ENCODE measurements at places on chromosomes 3 and 15.
A peak's percentile ranks its signal among the peaks of the same experiment; 100 is the strongest.

GRCh38 chr3:126371096-126371705, 14.0 kb upstream of the KLF15 start:
- H3K27ac ChIP-seq = no peak overlapping the region
- no peaks in the 10 kb centered on the region for H3K36me3 ChIP-seq
- peaks cover 14% of the 10 kb centered on the region for H3K4me1 ChIP-seq
- H3K27me3 ChIP-seq = no peaks in the 10 kb centered on the region

DNA sequence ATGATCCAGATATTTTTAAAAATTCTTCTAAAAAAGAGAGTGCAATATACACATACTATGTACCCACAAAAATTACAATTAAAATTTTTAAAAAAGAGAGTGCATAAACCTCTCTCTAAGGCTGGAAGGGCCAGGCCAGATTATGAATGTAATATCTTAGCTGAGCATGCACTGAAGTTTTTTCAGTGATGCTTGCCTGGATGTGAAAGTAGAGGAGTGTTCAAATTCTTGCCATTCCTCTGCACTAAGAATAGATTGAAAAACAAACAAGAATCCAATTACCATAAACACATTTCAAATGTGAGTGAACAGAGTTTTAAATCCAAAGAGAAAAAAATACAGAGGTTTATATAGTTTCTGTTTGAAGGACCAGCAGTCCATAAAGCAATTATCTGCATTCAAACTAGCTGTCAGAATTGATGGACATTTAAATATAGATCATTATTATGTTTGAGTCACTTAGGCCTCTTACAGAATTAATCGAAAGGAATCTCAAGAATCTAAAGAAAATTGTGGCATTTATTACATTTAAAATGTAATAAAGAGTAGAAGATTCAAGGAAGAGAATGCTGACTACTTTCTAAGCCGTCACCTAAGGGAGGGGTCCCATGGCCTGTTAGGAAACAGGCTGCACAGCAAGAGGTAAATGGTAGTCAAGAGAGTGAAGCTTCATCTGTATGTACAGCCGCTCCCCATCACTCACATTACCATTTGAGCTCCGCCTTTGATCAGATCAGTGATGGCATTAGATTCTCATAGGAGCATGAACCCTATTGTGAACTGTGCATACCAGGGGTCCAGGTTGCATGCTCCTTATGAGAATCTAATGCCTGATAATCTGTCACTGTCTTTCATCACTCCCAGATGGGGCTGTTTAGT, 159.3 kb upstream of the MDFIC2 start:
- no peaks in the 10 kb centered on the region for H3K4me1 ChIP-seq
- DNase-seq = no peak
- no peaks in the 10 kb centered on the region for H3K27me3 ChIP-seq
- no peak overlapping the region for H3K4me3 ChIP-seq

GRCh38 chr15:63080634-63081250, 38.2 kb downstream of the TPM1 start:
- H3K27ac ChIP-seq = no peak overlapping the region
- no peak overlapping the region for H3K4me3 ChIP-seq
- DNase-seq = no peak
- H3K27me3 ChIP-seq = no peaks in the 10 kb centered on the region
- H3K4me1 ChIP-seq = no peaks in the 10 kb centered on the region

DNA sequence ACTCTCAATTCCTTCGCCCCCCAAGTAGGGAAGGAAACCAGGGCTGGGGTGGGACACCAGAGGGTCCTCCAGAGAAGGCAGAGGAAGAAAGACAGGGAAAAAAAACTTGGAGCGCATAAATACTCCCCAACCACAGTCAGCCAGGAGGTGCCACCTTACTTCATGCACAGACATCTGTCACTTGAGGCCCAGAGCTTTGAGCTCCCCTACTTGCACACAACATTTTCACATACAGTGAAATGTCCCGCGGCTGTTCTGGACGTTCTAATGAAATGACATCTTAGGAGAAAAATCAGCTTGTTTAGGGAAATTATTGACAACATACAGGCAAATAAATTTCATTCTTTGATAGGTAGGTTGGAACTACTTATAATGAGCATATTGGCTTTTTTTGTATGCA, 113.0 kb downstream of the LIPC start:
- peaks cover 12% of the 10 kb centered on the region for H3K4me1 ChIP-seq
- H3K36me3 ChIP-seq = peaks cover 16% of the 10 kb centered on the region
- no peak for DNase-seq
- no peak overlapping the region for H3K27ac ChIP-seq

GRCh38 chr15:100266166-100266565, 75.6 kb downstream of the ADAMTS17 start:
- H3K4me3 ChIP-seq = no peak overlapping the region
- H3K4me1 ChIP-seq = no peaks in the 10 kb centered on the region
- no peak for DNase-seq
- H3K27ac ChIP-seq = no peak overlapping the region
- H3K27me3 ChIP-seq = no peaks in the 10 kb centered on the region

DNA sequence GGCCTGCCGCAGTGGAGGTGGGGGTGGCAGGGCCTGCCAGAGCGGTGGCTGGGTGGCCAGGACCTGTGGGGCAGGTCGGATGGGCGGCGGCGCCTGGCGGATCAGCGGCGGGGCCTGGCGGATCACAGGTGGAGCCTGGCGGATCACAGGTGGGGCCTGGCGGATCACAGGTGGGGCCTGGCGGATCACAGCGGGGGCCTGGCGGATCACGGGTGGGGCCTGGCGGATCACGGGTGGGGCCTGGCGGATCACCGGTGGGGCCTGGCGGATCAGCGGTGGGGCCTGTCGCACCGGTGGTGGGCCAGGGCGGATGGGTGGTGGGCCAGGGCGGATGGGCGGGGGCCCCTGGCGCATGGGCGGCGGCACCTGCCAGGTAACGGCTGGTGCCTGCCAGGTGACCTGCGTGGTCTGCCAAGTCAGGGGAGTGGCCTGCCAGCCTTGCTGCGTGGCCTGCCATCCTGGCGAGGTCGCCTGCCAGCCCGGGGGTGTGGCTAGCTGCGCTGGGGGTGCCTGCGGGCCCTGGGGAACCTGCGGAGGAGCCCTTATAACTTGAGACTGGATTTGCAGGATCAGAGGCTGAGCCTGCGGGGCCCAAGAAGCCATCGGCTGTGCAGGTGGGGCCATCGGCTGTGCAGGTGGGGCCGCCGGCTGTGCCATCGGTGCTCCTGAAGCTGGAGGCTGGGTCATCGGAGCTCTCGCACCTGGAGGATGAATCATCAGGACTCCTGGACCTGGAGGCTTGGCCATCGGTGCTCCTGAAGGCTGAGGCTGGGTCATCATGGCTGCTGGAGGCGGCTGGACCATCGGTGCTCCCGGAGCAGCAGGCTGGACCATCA, 1.3 kb downstream of the MAGEL2 start:
- H3K27ac ChIP-seq = no peak overlapping the region
- no peak overlapping the region for H3K4me3 ChIP-seq
- no peaks in the 10 kb centered on the region for H3K4me1 ChIP-seq
- no peak for DNase-seq
- H3K27me3 ChIP-seq = no peaks in the 10 kb centered on the region

DNA sequence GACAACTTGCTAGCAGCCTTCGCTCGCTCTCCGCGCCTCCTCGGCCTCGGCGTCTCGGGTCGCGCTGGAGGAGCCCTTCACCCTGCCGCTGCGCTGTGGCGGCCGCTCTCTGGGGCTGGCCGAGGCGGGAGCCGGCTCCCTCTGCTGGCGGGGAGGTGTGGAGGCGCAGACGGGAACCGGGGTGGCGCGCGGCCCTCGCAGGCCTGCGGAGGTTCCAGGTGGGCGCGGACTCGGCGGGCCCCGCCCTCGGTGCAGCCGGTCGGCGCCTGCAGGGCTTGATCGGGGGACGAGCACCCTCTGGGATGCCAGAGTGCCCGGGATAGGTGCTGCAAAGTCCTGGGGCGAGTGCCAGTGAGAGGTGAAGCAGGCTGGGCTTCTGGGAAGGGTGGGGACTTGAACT, 989.9 kb downstream of the ROBO2 start:
- no peak overlapping the region for H3K4me3 ChIP-seq
- no peak overlapping the region for H3K27ac ChIP-seq
- DNase-seq = no peak
- no peaks in the 10 kb centered on the region for H3K27me3 ChIP-seq
- no peaks in the 10 kb centered on the region for H3K36me3 ChIP-seq

GRCh38 chr3:53772562-53772961, 73.7 kb downstream of the CHDH start:
- H3K27me3 ChIP-seq = no peaks in the 10 kb centered on the region
- peaks cover 31% of the 10 kb centered on the region for H3K4me1 ChIP-seq
- H3K36me3 ChIP-seq = no peaks in the 10 kb centered on the region
- H3K27ac ChIP-seq = no peak overlapping the region
- H3K4me3 ChIP-seq = no peak overlapping the region
- no peak for DNase-seq

DNA sequence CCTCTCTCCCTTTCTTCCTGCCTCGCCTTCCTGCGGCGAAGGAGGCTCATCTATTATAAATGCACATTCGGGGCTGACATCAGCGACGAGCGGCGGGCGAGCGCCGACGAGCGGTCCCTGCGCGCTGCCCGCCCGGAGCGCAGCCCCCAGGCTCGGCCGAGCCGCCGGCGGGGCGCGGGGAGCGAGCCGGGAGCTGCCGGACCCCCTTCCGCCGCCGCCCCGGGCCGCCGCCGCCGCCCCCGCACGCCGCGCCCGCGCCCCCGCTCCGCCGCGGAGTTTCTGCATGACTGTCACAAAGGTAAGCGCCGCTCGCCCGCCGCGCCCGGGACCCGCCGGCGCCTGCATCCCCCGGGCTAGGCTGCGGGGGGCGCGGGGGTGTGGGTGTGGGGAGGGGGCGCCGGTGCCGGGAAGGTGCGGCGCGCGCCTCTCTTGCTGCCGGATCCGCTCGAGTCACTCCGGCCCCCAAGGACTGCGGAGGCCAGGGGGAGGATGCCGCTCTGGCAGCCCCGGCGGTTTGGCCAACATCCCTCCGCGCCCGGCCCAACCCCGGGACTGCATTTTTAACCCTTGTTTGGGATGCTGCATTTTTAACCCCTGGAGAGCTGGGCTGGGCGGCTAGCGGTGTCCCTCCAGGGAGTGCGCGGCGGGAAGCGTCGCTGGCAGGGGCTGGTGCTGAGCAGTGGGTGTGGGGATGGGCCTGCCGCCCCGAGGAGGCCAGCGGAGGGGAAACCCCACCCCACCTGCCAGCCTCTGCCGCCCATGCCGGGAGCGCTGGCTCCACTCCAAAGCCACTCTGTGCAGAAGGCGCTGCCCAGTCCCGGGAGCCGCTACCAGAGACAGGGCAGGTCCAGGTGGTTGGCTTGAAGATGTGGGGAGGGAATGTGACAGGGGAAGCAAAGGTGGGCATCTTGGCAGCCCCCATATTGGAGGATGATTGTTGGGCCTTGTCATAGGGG, at the start of gene CORO2B:
Gene CORO2B, plus strand, starts transcription at position 14 of the 956 bp plus-strand sequence. Its CDS starts 270 bp downstream, at position 284.
- no peak within 1 kb of the TSS for H3K4me3 ChIP-seq
- peak within 1 kb of the TSS; percentile 12 for H3K27ac ChIP-seq
- no peak for DNase-seq
- peaks cover 2% of the 10 kb centered on the region for H3K27me3 ChIP-seq

GRCh38 chr3:194200422-194201081, 64.6 kb downstream of the HES1 start:
- H3K4me1 ChIP-seq = no peaks in the 10 kb centered on the region
- DNase-seq = no peak
- no peak overlapping the region for H3K27ac ChIP-seq
- H3K4me3 ChIP-seq = no peak overlapping the region

DNA sequence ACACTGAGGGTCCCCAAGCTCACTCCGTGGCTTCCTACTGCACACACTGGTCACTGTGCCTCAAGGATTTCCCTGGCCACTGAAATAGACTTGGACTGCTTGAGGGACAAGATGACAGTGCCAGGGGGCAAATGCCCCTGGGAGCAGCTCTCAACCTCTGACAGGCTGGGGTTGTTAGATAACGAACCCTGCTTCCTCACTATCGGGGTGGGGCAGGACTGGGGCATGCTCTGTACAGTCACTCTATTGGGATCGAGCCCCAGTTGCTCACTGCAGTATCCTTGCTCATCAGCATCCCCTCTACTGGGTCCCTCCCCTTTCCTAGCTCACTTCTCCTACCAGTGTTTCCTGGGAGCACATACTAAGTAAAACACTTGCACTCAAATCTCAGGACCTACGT, 610.8 kb downstream of the NTRK3 start:
- H3K36me3 ChIP-seq = no peaks in the 10 kb centered on the region
- no peaks in the 10 kb centered on the region for H3K4me1 ChIP-seq
- no peak overlapping the region for H3K27ac ChIP-seq
- H3K27me3 ChIP-seq = no peaks in the 10 kb centered on the region
- peak; percentile 61 for DNase-seq
- H3K4me3 ChIP-seq = no peak overlapping the region

GRCh38 chr15:25944386-25944785, 81.3 kb upstream of the ATP10A start:
- H3K4me1 ChIP-seq = no peaks in the 10 kb centered on the region
- H3K36me3 ChIP-seq = no peaks in the 10 kb centered on the region
- no peak overlapping the region for H3K27ac ChIP-seq

GRCh38 chr15:26521691-26522198, 251.1 kb downstream of the GABRB3 start:
- no peaks in the 10 kb centered on the region for H3K36me3 ChIP-seq
- no peak overlapping the region for H3K27ac ChIP-seq
- H3K27me3 ChIP-seq = no peaks in the 10 kb centered on the region
- DNase-seq = no peak

DNA sequence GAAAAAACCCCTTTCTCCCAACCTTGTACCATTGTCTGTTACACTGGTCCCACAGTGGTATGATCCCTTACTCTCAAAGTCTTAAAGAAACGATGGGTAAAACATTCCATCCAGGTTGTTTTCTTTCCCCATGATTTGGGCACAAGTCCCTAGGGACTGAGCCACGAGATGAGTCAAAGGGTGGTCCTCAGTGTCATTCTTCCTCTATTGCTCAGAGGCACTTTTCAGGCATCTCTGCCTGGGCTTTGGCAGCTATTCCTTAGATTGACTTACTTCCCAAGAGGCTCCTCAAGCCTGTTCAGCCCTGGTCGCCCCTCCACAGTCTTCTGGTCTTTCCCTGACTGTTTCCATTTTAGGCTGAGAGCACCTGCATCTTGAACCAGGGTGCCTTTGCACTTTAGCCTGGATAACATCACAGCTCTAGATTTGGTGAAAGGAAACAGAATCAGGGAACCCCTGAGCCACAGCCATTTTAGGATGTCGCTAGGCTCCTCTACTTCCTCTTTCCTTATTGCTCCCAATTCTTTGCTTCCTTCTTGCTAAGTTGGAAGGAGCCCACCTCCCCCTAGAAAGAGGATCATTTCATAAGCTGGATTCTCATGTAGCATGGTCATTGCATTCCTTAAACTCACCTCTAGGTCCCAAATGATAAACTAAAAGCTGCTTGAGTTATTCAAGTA, 131.0 kb upstream of the TPRG1 start:
- no peaks in the 10 kb centered on the region for H3K27me3 ChIP-seq
- no peak overlapping the region for H3K27ac ChIP-seq
- no peak for DNase-seq
- H3K4me1 ChIP-seq = no peaks in the 10 kb centered on the region

DNA sequence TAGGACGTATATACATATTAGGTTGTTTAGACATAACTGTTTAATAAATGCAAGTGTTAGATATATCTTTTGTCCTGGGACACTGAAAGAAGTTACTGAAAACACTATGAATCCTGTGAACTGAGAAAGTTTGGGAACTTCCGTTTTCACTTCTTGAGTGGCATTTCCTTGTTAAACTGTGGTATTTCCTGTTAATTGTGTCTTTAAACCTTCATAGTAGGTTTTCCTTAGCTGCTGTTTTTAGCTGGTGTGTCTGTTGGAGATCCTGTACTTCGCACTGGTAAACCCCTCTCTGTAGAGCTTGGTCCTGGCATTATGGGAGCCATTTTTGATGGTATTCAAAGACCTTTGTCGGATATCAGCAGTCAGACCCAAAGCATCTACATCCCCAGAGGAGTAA, 37.1 kb downstream of the ATP6V1A start:
- H3K4me1 ChIP-seq = no peaks in the 10 kb centered on the region
- no peak for DNase-seq
- peaks cover 7% of the 10 kb centered on the region for H3K36me3 ChIP-seq
- H3K27me3 ChIP-seq = no peaks in the 10 kb centered on the region
- H3K4me3 ChIP-seq = no peak overlapping the region

Measured in liver (tissue), 10 donors.